Keratinocyte (primary cell): ENCODE measurements at places on chromosomes 6 and 20.

- no peak for DNase-seq
These were observed 520.9 kb downstream of the HTR1B start for GRCh38 chr6:76942203-76942966.

GRCh38 chr20:16438100-16438499 is 135.1 kb downstream of the KIF16B start:
- DNase-seq: no peak

GRCh38 chr20:16580147-16580546 is 6.9 kb upstream of the KIF16B start:
- DNase-seq: no peak

GRCh38 chr6:129575378-129576118 is 134.4 kb downstream of the ARHGAP18 start:
- DNase-seq: no peak

DNA sequence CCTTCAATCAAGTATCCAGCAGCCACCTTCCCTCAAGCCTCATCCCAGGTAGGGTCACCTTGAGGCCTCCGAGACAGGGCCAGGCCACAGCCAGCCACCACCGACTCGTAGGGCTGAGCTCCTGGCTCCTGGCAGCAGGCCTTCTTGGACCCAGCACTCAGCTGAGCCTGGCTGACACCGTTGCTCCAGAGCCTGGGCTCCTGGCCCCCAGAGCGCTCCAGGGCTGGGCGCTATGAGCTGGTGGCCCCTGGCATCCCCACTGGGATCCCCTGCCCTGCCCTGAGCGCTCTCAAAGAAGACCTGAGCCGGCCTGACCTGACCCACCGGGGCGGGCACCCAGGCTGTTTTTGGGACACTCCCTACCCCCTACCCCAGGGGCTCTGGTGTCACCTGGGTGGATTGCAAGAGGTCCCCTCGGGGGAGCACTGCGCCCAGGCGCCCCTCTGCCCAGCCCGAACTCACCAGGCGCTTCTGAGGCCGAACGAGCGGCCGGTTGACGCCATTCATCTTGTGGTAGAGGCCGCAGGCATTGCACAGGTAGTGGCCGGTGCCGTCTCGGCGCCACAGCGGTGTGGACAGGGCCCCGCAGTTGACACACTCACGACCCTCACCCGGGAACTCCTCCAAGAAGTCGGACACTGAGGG is 2.7 kb downstream of the GATA5 start:
- DNase-seq: no peak

DNA sequence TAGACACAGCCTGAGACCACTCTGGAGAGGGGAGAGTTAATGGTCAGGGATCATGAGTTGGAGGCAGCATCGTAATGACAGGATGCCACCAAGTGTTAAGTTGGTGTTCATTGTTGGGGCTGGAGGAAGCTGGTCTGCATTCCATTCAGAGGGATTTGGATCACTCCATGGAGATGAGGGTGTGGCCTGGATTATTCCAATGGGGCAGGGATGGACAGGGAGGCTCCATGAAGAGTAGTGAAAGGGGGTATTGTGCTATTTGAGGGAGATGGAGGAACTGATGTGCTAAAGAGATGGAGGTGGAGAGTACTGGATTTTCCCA is 1.1 kb downstream of the SAPCD1 start:
- DNase-seq: no peak

- DNase-seq: no peak
These were observed 16.4 kb upstream of the MICA start for GRCh38 chr6:31386977-31387376.

GRCh38 chr6:37531026-37531425 is 31.3 kb upstream of the CCDC167 start:
- DNase-seq: no peak

DNA sequence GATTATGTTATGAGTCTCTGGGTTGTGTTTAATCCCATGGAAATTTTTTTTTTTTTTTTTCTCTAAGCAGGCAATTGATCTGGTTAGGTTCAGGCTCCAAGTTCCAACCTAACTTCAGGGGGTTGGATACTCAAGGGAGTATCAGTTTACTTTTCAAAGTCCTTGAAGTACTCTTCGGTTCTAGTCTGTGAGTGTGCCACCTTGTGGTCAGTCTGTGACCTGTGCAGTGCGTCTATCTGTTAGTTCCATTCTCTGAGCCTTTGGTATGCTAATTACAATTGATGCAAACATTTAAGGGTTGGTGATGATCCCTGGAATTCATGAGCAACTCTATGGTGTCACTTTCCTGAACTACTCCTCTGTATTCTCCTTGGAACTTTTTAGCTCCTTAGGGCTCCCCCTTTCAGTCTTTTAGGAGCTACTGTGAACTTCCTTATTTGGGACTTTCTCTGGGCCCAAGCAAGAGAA is 342.0 kb downstream of the SOX4 start:
- no peak for DNase-seq

DNA sequence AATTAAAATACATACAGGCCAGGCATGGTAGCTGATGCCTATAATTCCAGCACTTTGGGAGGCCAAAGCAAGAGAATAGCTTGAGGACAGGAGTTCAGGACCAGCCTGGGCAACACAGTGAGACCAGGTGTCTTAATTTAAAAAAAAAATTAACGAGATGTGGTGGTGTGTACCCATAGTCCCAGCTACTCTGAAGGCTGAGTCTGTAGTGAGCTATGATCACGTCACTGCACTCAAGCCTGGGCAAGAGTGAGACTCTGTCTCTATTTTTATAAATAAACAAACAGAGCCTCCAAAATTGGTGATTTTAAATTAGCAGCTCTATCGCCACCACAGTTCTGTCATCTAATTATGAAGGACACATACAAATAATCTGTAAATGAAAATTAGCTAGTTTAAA is 37.9 kb downstream of the ABHD12 start:
- peak; percentile 15 for DNase-seq

GRCh38 chr6:106509420-106510089 is 119.7 kb downstream of the RTN4IP1 start:
- DNase-seq: no peak

DNA sequence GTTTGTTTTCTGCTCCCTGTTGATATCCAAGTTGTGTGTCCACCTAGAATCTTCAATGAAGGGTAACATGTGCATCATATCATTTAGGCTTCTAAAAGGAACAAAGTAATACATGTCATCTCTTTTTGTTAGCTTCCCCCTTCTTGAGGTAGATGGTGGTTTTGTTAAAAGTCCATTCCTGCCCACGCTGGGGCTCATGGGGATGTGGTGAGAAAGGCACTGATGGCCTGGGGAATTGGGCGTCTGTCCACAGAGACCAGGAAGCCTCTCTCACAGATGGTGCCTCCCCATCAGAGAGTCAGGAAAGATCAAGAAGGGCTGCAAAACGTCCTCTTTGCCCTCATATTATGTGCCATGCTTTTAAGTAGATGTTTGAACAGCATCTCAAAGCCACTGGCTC is 32.5 kb downstream of the GNAS start:
- no peak for DNase-seq

DNA sequence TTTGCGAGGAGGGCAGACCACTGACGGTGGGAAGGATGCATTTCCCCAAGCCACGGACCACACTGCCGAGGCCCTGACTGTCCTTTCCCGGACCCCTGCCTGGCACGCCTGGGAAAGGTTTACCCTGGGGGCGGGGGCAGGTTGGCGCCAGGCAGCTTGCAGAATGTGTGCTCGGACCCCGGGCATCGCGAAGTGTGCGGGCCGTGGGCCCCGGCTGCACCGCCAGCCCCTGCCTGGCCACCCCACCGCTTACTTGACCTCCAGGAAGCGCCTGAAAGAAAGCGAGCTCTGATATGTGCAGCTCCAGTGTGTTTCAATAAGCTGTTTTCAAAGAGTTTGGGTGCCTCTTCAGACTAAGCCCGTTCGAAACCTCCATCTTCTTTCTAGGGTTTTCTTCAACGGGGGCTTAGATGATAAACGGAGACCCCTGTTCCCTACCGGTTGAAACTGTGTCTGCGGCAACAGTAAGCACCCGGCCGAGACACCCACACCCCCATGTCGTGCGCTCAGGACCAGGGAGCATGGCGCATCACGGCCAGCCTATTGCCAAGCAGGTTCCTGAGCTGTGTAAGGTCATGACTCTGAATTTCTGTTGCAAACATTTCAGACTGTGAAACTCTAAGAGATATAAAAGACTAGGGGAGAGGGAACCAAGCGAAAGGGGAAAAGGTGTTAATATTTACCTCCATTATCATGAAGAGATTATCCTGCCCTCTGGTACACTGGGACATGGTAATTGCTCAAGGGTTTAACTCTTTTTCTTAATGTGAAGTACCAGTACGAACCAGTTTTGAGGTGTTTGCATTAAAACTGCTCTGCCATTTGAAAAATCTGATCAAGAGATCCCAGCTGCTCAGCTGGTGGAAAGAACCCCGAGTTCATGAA is 231.2 kb upstream of the FOXQ1 start:
- DNase-seq: no peak

DNA sequence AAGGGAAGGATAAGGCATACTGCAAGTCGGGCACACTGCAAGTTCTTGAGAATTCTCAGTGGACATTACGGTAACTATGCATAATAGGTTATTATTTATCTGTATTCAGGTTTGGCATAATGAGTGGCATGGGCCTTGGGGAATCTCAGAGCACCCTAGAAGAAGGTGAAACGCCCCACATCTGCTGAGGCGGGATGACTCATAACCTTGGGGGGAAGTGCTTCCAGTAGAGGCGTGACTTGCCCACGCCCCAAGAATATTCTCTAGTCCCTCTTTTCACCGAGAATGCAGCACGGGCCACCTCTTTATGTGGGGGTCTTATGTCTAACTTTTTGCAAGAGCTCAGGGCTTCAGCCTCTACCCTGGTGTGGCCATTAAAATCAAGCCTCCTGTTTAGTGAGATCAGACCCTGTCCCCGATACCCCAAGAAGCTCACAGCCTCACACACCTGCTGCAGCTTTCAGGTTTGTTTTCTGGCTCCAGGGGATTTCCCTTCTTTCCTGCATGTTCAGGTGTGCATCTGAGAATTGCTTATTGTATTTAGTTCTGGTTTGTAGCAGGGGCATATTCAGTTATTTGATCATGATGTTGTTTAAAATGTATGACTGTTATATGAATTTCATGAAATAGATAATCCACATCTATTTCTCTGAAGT is 19.1 kb downstream of the ZFP64 start:
- no peak for DNase-seq

DNA sequence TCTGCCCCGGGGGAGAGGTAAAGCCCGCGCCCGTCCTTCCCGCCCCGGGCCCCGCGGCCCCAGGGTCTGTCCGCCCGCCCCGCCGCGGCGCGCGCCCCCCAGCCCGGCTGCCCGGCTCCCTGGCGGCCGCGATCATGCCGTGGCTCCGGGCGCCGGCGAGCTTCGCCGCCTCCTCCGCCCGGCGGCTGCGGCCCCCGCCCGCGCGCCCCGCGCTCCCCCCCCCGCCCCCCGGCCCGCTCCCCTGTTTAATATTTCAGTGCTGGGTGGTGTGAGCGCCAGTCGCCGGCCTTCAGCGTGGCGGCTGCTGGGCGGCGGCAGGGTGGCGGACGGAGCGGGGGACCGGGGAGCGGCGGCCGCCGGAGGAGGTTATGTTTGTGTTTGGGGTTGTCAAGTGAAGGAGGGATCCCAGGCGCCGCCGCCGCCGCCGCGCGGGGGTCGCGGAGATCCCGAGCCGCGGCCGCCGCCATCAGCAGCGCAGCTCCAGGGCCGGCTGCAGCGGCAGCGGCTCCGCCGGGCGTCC is at the start of gene HIVEP1:
HIVEP1 (plus strand) TSS at position 275 of the 520 bp plus-strand sequence. CDS start 3,317 bp downstream, outside the sequence.
- DNase-seq: no peak

GRCh38 chr6:75602246-75603105 is 796 bp downstream of the SENP6 start:
- DNase-seq: no peak

DNA sequence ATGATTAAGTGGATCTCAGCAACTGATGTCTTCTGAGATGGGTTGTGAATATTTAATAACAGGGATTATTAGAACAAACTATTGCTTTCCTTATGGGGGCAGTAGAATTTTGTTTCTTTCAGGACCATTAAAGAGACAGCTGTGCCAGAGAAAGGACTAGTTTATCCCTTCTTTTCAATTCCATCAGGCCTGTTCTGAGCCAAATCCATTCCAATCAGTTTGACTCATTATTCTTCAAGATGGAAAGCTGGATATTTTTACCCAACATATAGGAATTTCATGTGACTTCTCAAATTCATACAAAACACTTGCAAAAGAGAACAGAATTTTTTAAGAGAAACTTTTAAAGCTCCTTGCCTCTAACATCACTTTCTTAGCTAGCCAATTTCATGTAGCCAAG is 722.0 kb upstream of the FLRT3 start:
- DNase-seq: no peak

DNA sequence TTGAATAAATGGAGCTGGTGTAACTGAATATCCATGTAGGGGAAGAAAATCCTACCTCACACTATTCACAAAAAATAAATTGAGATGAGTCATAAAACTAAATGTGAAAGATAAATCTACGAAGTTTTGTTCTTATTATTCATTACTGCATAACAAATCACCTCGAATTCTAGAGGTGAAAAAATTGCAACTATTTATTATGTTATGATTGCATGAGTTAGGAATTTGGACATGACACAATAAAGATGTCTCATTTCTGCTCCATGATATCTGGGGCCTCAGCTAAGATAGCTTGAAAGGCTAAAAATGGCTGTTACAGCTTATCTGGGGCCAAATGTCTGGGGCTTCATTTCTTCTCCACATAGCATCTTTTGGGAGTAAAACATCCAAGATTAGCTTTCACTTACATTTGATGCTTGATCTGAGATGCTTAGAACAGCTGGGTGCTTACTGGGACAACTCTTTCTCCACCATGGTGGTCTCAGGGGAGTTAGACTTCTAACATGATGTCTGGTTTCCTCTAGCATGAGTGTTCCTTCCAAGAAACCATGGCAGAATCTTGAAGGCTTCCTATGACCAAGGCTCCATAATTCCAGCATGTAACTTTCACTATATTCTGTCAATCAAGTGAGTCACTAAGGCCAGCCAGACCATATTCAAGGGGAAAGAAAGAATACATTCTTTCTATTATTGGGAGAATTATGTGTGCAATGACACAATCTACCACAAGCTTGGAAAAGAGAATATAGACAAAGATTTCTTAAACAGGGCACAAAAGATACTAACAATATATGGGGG is 30.1 kb downstream of the OR2B6 start:
- peak; percentile 13 for DNase-seq

GRCh38 chr6:169337886-169338445 is 84.3 kb upstream of the THBS2 start:
- DNase-seq: no peak

GRCh38 chr20:3102575-3103368 is 18.2 kb upstream of the AVP start:
- DNase-seq: no peak

DNA sequence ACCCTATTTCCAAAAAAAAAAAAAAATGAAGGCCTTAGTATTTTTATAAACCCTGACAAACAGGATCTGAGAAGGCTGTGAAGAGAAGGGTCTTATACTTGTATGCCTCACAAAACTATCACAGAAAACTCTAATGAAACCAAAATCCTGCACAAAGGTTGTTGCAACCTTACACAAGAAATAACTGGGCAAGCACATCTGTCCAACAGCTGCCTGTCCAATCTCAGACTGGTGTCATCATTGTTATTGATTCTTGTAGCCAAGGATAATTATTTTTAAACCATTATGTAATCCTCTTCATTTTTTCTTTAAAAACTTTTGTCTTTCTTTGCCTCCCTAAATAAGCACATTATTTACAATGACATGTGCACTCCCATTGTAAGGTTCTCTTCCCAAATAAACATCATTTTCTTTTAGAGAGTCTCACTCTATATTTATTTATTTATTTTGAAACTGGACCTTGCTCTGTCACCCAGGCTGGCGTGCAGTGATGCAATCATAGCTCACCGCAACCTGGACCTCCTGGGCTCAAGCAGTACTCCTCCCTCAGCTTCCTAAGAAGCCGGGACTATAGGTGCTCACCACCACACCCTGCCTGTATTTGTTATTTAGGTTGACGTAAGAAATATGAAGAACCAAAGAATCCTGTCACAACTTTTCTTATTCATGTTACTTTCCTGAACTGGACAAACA is 697.1 kb downstream of the DOK5 start:
- DNase-seq: no peak

- no peak for DNase-seq
These were observed 1.2 kb downstream of the NKX2-2 start for GRCh38 chr20:21512634-21513180.
